ENCODE measurements at places on chromosomes 4 and X.

DNA sequence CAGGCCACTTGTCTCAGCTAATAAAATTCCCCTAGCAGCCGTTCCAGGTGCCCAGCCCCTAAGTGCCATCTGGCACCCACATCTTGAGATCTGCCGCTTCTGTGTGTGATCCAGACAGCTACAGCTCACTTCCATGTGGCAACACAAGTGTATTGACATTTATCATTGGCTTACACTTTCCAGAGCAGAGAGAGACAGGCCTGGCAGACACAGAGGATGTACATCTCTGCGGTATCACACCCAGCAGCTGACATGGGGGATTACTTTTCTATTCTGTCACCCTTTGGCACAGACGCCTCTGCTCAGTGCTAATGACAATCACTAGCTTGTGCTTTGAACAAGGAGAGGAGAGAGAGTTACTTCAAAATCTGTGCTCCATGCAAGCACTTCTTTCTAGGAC, 195.9 kb downstream of the KDR start:
- DNase-seq = no peak

DNA sequence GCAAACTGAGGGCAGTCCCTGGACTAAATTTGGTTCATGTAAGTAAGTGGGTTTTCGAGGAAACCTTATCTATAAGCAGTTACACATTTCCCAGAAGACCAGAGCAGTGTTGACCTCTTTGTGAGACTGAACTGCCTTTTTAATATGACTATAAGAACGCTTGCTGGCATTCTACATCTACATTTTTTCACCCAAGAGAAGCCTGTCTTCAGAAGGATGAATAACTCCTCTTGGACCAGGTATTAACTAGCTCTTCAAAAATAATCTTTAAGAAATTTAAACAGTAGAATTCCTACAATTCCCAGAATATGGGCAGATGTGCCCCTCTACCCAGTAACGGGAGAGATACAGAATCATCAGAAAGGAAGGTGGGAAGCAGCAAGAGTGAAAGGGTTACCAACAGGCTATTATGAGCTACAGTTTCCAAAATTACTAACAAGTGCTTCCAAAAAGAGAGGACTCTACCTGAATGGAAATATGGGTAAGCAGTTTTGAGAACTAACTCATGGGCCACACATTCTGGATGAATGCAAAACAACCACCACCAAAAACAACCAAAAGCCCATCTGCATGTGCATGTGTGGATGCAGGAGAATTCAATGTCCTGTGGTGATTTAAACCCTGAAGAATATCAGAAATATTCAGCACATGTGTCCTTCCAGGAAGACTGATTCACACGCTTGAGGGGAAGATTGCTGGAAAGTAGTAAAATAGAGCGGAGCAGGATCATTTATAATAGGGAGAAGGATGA, 17.4 kb downstream of the BBS12 start:
- no peak for DNase-seq

DNA sequence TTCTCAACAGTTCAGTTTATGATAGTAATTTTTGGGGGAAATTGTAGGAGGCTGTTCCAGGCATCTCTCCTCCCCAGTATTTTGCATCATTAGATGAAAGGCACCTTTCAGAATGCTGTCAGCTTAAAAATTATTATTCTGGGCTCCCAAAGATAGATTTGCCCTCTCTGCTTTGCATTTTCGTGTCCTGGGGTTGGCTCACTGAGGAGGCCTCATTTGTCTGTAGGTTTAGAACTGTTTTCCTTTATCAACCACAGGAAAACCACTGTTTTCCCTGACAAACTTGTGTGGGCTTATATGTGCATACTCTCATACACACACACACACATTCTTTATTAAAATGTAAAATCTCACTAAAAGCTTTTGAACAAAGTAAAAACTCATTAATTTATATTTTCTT, 197.2 kb upstream of the VCX3A start:
- DNase-seq = no peak

GRCh38 chrX:73217621-73218020, 3.0 kb upstream of the NAP1L2 start:
- DNase-seq = no peak

DNA sequence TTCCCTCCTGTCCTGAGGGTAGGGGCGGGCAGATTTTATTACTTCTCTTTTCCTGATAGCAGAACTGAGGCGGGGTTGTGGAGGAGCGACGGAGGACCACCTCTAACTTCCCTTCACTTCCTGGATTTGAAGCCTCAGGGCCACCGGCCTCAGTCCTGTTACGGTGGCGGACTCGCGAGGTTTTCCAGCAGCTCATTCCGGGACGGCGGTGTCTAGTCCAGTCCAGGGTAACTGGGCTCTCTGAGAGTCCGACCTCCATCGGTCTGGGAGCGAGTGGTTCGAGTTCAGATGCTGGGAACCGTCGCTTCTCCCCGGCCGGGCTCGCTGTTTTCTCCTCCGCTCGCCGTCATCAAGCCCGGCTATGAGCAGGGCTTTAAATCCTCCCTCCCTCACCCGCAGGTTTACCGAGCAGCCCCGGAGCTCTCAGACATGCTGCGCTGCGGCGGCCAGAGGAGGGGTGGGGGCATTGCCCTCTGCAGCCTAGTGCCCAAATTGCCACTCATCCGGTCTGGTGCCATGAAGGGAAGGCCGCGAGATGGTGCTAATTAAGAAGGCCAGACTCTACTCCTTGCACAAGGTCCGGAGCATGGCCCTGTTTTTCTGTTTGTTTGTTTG, 23.3 kb downstream of the HAND2 start:
- no peak for DNase-seq

GRCh38 chr4:147533331-147533730, 52.4 kb downstream of the EDNRA start:
- DNase-seq = no peak

GRCh38 chr4:73679836-73680235, 59.6 kb upstream of the RASSF6 start:
- DNase-seq = no peak

DNA sequence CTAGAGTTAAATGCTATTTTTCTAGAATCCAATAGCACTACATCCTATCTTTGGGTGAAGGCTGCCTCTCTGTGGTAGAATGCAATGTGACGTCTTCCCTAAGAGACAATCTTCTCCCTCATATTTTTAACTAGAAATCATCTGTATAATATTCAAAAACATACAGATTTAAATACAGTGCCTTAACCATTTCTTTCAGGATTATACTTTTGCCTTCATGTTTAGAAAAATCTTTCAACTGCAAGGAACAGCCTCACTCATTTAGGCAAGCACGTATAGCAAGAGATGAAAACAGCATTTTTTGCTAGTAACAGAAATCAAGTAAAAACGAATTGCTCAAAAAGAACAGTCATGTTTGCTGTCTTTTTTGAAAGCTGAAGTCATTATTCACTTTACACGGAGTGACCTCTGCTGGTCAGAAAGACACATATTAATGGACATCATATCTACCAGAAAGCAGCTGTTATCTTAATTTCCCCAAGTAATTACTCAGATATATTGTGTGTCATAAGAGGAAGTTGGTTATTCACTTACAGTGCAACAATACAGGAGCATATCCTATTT, 422.3 kb downstream of the STPG2 start:
- DNase-seq = no peak

GRCh38 chr4:82901183-82901718, 716 bp downstream of the THAP9 start:
- no peak for DNase-seq

DNA sequence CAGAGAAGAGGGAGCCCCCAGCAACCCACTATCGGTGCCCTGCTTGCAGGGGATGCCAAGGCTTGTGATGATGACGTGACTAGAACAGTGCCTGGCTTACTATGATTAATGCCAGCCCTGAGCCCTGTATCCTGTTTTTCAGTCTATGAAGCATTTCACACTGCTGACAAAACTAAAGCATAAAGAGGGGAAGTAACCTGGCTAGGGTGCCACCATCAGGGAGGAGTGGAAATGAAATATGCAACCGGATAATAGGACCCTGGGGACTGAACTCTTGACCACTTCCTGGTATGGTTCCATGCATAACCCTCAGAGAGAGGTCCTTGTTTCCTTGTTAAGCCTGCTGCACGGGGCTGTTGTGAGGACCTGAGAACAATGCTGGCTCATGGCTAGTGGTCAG, 50.3 kb downstream of the MED28 start:
- no peak for DNase-seq

DNA sequence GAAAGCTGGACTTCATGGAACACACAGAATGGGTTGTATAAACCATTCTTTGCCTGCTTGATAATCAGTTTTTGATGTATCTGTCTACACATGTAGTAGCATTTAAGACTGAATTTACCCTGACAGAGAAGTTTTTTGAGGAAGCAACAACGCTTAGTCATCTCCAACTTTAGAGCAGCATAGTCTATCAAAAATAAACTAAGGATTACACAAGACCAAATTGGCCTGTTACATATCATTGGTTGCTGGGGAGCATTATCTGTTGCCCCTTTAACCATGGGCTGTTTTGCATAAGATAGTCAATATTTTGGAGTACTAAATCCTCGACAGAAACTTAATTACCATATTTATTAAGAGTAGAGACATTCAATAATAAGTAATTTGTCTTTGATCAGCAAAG, 347.4 kb downstream of the FAM47B start:
- DNase-seq = no peak

DNA sequence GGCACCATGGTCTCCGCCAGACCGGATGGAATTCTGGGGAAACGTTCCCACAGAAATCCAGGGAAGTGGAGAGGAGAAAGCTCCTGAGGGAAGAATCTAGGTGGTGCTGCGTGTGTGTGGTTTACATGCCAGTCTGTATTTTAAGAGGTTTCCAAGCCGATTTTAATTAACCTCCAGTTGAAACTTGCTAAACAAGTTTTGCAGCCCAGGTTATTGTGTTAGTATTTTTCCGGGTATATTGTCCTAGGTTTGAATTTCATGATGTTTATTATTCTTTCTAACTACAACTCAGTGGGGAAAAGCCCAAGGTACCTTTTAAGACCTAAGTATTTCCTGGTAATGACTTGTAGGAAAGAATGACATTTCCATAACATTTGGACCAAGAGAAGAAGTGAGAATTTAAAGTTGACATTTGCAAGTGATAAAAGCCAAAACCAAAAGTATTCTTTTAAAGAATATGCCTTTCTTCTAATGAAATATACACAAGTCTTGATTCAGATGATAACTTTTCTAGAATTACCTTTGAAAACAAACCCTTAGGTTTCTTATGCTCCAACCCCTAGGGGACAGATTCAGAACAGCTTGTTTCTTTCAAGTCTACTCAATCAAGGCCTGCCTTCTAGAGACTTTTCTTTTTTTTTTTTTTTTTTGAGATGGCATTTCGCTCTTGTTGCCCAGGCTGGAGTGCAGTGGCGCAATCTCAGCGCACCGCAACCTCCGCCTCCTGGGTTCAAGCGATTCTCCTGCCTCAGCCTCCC, 14.6 kb downstream of the SAT1 start:
- DNase-seq = no peak

DNA sequence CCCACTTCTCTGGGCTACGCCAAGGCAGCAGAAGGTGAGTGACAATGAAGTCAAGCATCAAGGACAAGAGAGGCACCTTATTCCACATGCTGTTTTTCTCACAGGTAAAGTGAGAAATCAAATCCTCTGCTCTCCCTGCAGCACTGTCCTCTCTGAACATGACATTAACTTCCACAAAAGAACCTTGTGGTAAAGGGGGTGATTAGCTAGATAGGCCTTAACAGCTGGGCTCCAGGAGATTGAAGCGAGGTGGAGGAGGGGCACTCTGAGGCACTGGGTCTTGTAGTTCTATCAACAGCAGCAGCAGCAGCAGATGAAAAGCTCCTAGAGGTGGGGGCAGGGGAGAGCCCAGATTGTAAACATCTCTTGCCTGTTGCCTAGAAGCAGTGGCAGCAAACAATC, 96.8 kb upstream of the CXXC4 start:
- DNase-seq = no peak

DNA sequence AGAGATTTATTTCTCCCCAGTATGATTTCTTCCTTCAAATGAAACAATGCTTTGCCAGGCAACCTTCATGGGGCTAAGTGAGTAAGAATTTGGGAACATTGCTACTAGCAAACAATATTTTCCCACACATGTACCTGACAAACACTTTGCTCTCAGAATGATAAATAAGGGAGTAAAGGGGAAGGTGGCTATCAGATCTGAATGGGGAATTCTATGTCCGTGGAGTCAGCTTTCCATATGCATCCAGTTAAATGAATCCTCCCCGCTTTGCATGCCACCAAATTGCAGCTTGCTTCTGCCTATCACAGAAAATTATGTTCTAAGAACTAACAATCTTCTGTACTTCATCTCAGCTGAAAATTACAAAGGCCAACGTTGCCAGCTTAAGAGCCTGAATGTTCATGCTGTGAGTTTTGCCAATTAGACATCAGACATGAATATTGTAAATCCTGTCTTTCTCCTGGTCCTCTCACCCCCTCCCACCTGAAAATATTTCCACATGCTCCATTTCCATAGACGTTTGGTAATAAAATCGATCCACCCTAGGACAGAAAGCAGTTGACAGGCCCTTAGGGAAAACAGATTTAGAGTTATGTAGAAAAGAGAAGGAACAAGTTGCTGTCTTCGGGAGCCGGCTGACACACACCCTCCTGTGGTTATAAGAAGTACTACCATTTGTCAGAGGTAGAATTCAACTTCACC, 6.3 kb downstream of the MEPE start:
- no peak for DNase-seq

GRCh38 chrX:118360429-118361125, 14.7 kb downstream of the WDR44 start:
- no peak for DNase-seq

DNA sequence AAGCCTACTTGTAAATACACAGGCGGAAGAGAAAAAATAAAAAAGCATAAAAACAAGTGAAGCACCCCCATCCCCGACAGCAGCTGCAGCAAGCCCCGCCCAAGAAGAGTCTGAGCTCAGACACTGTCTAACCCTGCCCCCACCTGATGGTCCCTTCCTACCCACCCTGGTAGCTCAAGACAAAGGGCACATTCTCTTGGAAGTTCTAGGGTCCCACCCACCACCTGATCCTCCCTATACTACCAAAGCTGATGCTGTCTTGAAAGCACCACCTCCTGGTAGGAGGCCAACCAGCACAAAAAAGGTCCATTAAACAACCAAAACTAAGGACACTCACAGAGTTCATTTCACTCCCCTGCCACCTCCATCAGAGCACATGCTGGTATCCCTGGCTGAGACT, 308.2 kb downstream of the KLHL13 start:
- no peak for DNase-seq

DNA sequence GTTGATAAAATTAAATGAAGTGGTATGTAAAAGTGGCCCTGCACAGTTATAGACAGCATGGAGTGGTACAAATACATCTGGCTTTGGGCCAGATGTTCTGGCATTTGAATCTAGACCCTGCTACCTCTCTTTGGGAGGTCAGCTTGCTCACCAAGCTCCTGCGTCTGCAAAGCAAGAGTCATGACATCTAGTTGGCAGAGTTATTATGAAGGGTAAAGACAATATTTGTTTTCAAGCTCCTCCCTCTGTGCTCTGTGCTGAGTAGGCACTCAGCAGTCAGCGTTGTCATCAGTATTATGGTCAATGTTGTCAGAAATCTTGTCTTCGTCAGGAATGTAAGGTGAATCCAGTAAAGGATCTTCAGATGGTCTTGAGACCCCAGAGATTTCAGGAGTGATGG, 55.8 kb downstream of the CCNI start:
- no peak for DNase-seq

DNA sequence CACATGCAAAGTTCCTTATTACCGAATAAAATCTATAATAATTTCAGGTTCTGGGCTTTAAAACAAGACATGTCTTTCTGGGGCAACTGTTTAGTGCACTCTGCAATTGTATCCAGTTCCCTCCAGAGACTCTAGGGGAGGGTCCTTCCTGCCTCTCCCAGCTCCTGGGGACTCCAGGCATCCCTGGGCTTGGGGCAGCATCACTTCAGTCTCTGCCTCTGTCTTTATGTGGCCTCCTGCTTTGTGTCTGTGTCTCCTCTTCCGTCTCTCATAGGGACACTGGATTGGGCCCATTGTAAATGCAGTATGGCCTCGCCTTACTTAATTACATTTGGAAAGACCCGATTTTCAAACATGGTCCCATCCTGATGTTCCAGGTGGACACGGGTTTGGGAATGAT, 10.9 kb upstream of the ASMTL start:
- no peak for DNase-seq

All from stimulated activated CD8-positive, alpha-beta memory T cell treated with anti-CD3 and anti-CD28 coated beads, Interleukin-7, amount 100 ng/mL, for 1 hour (primary cell).